MCF 10A (cell line): ENCODE measurements at places on chromosomes 5 and 9. TPM values are rescaled to one million over a fixed set of nuclear protein-coding genes. Genes with fewer than 3 reads are reported as not detected.

The MYMK gene
- total RNA-seq: not detected in 2 replicates

The GARIN3 gene
- total RNA-seq: not detected in 2 replicates

The SLC1A1 gene
- total RNA-seq: 0.16 TPM in 1 of 2 replicates, not detected in the other

The LHX3 gene
- total RNA-seq: 0.22 and 0.26 TPM in 2 replicates

The SPINK7 gene
- not detected in 2 replicates for total RNA-seq

The PCDHB14 gene
- total RNA-seq: 4.7 and 6.2 TPM in 2 replicates

The CDC25C gene
- total RNA-seq: 10.8 and 12.2 TPM in 2 replicates

The IL13 gene
- total RNA-seq: not detected in 2 replicates

The FOXI1 gene
- not detected in 2 replicates for total RNA-seq

The OSTF1 gene
- total RNA-seq: 18.3 and 21.1 TPM in 2 replicates

The SAPCD2 gene
- 5.7 and 15.7 TPM in 2 replicates for total RNA-seq

The SPATA24 gene
- 9.8 and 11.6 TPM in 2 replicates for total RNA-seq

The KCNT1 gene
- not detected in 2 replicates for total RNA-seq

The RBM22 gene
- 66.0 and 66.9 TPM in 2 replicates for total RNA-seq

The TESK1 gene
- total RNA-seq: 32.1 and 41.9 TPM in 2 replicates

The CSF1R gene
- 0.88 and 1.6 TPM in 2 replicates for total RNA-seq

The PCDHB9 gene
- 1.0 and 1.8 TPM in 2 replicates for total RNA-seq

The PCDHGA3 gene
- 0.07 and 0.25 TPM in 2 replicates for total RNA-seq

The ARHGEF28 gene
- total RNA-seq: 27.2 and 34.8 TPM in 2 replicates

The HTR4 gene
- not detected in 2 replicates for total RNA-seq
